ENCODE measurements at places on chromosomes 13 and 19.

DNA sequence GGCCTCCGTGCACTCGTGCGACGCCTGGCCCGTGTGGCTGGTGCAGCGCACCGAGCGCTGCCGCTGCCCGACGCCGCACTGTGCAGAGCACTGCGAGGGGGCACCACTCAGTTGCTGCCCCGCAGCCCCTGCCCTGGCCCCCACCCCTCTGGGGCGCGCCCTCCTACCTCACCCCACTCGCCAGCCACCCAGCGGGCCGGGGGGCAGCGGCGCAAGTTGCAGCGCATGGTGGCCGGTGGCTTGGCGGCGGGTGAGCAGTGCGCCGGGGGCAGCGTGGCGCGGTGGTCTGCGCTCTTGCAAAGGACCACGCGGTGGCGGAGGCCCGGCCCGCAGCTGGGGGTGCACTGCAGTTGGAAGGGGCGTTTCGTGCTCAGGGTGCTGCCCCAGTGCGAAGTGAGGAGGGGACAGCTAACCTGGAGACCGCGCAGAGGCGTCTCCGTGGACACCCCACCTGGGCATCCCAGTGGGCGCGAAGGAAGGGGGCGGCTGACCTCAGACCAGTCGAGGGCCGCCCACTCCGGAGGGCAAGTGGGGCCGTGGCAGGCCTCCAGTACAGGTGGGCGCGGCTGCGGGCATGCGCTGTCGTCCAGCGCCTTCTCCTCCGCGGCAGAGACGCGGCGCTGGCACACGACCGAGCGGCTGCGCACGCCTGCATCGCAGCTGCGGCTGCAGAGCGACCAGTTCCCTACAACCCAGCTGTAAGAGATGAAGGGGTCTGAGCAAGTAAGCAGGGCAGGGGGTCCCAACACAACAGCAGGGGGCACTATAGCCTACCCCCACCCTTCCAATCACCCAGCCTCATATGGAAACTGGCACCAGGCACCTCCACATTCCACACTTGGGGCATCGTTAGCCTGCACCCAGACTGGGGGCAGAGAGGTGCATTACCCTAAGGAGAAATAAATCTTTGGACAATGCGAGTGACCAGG lies 8.0 kb upstream of the MYO1F start:
- DNase-seq = no peak

DNA sequence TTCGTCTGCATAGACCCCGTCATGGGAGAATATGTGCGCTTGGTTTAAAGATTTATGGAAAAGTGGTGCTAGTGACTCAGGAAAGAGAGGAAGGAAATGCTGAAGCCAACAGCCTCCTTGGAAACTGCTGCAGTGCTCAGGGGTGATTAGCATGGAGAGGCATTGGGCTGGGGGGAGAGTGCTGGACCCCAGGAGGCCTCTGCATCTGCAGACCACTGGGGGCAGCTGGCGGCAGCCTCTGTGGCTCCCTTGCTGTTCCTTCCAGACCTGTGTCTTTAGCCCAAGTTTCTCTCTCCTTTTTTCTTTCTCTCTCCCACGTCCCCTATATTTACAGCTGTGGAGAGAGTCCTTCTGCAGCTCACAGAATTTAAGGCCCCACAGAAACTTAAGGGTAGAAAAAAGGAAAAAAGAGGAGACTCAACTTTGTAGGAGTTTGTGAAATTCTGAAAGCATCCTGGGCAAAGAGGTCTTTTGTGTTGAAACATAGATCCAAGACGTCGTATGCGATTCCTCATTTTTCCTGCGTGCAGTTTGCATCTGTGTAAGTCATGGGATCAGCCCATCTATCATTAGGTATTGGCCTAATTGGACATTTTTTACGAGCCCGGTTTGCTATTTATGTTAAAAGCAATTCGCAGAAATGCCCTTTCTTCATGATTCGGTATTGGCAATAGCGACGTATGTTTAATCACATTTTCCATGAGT lies 116.2 kb upstream of the ZNF536 start:
- DNase-seq = no peak

- no peak for DNase-seq
Observed at GRCh38 chr19:13033244-13033643, 38.0 kb downstream of the NFIX start.

DNA sequence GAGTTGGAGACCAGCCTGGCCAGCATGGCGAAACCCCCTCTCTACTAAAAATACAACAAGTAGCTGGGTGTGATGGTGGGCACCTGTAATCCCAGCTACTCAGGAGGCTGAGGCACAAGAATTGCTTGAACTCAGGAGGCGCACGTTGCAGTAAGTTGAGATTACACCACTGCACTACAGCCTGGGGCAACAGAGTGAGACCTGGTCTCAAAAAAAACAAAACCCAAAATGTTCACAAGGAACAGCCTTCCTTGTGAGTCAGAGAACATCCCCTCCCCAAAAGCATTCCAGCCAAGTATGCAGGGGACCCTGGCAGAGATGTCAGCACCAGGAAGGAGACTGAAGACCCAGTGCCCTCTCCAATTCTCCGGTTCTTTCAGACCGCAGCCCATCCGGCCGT lies 314.9 kb upstream of the TSHZ3 start:
- DNase-seq = no peak

DNA sequence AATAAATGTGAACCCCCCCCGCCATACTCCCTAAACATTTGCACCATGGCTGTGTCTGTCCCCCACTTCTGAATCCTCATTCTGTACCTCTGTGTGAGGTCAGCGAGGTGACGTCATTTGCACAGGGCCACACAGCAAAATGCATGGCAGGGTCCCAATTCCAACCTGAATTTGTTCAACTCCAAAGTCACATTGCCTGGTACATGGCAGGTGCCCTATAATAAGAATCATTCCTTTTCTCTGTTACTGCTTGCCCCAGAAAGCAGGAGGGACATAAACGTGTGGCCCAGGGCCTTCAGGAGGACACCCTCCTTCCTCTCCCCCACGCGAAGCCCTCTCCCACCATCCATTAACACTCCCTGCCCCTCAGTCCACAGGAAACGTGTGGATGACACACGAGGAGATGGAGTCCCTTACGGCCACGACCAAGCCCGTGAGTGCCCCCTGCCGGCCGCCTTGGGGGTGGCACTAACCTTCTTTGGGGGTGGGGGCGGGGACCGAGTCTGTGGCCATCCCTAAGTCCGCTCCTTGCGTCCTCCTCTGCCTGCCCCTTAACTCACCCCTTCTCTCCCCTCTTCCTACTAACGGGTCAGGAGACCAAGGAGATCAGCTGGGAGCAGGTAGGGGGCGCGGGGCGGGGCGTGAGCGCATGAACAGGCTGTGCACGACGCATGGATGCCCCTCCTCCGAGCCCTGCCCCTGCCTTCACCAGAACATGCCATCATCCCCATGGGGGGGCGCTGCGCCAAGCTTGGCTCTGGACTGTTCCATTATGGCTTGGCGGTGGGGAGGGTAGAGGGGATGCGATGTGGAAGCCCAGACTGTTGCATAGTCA lies 9.4 kb downstream of the HRC start:
- peak; percentile 77 for DNase-seq

Data from right lobe of liver (tissue), 6 donors.